Prostate gland (tissue), 2 donors: ENCODE measurements at places on chromosomes 1 and 21. TPM values are rescaled to one million over a fixed set of nuclear protein-coding genes. Genes with fewer than 3 reads are reported as not detected.

DNA sequence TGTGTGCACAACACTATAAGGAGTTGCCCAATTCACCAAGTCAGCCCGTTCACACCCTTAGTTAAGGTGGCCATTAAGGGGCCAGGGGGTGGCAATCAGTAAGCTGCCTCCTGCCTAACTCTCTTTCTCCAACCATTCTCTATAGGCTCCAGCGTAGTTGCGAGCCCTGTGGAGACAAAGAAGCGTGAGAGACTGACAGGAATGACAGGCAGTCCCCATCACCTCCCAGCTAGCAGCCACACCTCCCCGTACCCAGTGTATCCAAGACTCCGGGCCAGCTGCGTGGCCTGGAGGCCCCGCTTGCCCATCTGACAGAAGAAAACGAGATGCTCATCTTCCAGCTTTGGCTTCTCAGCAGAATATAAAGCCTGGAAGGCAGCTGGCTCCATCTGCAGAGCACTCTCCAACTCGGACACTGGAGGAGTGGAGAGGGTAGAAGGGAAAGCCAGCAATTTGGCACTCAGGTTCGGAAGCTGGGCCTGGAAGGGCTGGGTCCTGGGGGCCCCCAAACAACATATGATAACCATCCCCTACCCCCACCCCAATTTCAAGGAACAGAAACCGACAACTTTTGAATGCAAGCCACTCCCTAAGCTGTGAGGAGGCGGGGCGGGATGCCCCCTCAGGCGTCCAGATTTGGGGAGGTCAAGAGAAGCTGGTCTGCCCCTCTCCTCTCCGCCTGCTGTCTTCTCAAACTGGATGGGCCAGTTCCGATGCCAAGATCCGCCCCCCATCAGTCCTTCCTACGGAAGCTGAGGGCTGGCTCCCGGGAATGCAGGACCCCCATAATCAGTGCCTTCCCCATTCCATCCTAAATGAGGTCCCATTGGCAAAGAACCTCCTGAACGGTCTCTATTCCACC lies 872 bp downstream of the TSTD1 start:
- DNase-seq = peak; percentile 59

GRCh38 chr1:185108321-185108720 lies 48.4 kb downstream of the TRMT1L start:
- no peak for DNase-seq

DNA sequence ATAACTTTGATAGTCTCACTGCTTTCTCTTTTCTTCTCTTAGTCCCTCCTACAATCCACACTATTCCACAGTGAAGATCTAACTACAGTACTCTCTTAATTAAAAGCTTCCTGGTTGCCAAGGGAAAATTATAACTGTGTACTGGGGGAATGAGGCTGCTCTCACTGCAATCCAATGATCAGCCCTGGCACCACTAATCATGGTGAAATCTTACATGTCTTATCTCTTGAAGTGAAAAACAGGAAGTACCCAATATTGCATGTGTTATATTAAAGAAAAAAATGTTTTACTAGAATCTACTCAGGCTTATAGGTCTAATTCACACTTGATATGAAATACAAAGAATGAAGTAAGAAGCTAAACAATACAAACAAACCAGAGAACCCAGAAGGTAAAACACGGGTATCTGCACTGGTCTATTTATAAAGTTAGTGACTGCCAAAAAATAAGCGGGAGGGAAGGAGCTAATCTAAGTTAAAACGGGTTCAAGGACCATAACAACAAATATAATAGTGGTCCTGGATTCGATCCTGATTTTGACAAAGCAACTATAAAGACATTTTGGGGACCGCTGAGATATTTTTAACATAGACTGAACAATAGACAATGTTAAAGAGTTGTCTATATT lies 57.5 kb downstream of the RGS2 start:
- no peak for DNase-seq

The HSD3B1 gene
- total RNA-seq = not detected

The ANKRD45 gene
- total RNA-seq = not detected

- peak; percentile 2 for DNase-seq
These were observed 42.9 kb downstream of the CRYAA start for GRCh38 chr21:43211760-43212115.

- DNase-seq = no peak
These were observed 1.1 kb downstream of the UBE2J2 start for GRCh38 chr1:1272341-1273208.

- no peak for DNase-seq
These were observed 10.3 kb downstream of the GPR25 start for GRCh38 chr1:200883118-200883517.

- peak; percentile 51 for DNase-seq
These were observed at the start of gene SUSD4 for GRCh38 chr1:223363856-223364684. SUSD4 (minus strand) TSS chr1:223364176; CDS start chr1:223363425, 751 bp downstream.

DNA sequence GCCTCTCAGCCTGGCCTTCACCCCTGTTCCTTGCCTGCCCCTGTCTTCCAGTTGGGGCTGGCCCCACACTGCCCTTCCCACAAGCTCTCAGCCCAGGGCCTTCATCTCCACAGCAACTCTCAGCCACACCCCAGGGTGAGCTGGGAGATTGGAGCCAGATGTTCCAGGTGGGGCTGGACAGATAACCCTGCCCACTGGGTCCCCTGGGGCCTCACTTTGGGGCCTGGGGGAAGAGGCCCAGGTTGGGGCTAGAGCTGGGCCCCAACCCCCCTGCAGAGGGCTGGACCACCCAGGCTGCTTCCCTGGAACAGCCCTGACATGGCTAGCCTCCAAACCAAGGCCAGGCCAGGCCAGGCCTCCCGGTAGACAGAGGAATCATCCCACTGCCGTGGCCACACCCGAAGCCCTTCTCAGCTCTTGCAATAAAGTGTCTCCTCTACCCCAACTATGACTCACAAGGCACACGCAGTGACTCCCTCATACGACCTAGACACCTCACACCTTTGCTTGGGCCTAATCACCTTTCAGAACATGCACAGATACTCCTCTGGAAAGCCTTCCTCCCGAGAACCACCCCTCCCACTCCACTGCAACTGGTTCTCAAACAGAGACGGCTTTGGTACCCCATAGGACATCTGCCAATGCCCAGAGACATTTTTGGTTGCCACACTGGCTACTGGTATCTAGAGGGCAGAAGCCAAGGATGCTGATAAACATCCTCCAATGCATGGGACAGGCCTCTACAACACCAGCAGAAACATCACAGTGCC lies 22.2 kb downstream of the SLC2A1 start:
- no peak for DNase-seq

DNA sequence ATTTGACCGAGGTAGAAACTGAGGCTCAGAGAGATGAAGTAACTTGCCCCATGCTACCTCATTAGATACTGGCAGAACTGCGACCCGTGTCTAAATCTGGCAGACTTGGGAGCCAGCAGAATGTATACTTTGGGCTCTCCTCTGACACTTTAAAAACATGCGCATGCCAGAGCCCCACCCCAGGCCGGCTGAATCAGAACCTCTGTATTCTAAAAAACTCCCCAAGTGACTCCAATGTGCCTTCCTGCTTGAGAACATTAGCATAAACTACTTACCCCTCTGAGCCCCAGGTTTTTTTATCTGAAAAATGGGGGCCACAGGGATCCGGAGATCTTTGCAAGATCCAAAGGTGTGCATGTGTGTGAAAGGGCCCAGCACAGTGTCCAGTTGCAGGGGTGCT lies 344.7 kb upstream of the USP24 start:
- no peak for DNase-seq
